ENCODE measurements at places on chromosomes 2 and 18. TPM values are rescaled to one million over a fixed set of nuclear protein-coding genes. Genes with fewer than 3 reads are reported as not detected.

Gene TMEM178A
- 16.3 TPM for polyA plus RNA-seq

Gene GORASP2
- polyA plus RNA-seq, result 61.0 TPM

Gene GALNT14
- polyA plus RNA-seq, result 2.4 TPM

Gene VAPA
- polyA plus RNA-seq, result 265 TPM

Gene GALR1
- 0.01 TPM for polyA plus RNA-seq

Gene NUP35
- 14.0 TPM for polyA plus RNA-seq

Gene PDCL3
- 34.3 TPM for polyA plus RNA-seq

Gene FAM228B
- polyA plus RNA-seq, result 12.6 TPM

Gene ABCG5
- polyA plus RNA-seq, result 0.05 TPM
